KBM-7 (cell line): ENCODE measurements at places on chromosomes 7 and 10.

DNA sequence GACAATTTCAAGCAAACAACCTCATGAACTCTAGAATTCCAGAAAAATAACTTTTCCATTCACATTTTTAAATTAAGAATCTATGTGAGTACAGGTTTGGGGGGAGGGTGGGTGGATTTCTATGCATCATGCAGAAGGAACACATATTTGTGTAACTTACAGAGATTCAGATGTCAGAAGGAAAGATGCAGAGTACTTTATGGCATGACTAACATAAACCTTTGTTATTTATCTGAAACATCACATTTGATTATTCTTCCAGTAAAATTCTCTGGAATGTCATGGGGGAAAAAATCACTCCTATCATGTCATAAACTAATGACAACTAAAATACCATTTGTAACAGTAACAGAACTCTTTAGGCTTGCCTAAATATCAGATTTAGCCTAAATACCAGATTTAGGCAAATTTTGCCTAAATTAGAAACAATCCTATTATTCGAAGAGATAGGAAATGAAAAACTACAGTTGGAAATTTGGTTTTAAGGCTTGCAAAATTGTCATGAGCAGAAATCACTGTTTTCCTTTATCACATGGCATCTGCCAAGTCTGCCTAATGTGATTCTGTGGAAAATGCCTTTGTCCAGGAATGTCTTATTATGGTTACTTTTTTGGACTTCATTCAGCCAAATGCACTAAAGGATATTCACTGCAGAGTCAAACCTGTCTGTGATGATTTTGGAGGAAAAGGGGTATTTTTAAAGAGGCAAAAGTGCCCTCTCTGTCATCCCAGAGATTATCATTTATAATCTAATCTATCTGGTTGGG, 527.7 kb upstream of the CELF2 start:
- DNase-seq: no peak

GRCh38 chr7:99036546-99037111, 107.3 kb downstream of the SMURF1 start:
- peak; percentile 20 for DNase-seq

DNA sequence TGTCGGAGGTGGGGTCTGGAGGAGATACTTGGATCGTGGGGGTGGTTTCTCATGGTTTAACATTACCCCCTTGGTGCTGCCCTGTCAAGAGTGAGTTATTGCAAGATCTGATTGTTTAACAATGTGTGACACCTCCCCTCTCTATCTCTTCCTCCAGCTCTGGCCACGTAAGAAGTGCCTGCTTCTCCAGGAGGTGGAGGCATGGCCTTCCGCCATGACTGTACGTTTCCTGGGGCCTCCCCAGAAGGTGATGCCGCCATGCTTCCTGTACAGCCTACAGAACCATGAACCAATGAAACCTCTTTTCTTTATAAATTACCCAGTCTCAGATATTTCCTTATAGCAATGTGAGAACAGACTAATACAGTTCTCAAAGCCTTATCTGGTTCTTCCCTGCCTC, 547.0 kb downstream of the CALN1 start:
- DNase-seq: no peak

- no peak for DNase-seq
Observed at GRCh38 chr7:142348100-142348499, 90.2 kb upstream of the PRSS58 start.

DNA sequence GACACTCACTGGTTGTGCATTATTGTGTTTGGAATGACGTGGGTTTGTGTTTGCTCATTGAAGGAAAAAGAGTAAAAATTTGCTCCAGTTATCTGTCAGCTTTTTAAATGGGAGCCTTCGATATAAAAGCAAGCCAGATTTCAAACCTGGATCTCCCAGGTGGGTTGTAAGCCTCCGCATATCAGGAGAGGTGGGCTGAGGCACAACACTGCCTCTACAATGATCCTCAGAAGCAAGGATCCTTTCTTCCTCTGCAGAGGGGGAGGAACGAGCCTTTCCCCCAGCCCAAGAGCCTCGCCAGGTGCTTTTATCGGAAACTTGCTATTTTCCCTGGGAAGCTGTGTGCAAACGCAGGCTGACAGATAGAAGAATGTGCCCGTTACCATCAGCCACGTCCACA, 331.0 kb upstream of the MGMT start:
- DNase-seq: no peak

DNA sequence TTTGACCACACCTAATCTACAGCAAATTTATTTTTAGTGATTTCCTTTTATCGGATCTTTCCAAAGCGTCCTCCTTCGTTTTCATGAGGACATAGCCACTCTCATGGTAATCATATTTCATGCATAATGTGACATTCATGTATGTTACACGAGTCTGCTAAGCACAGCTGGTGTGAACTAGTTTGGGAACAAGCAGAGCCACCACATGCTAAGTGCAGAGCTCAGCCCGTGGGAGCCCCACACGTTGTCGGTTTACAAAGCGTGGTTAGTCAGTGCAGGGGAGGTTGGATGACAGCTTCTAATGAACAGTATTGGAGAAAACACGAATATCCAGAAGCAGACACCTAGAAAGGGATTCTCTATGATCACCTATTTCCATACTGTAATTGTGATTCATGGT, 78.4 kb upstream of the GJD4 start:
- no peak for DNase-seq

GRCh38 chr10:52814506-52814905, 41.9 kb upstream of the MBL2 start:
- peak; percentile 3 for DNase-seq

- DNase-seq: no peak
Observed at GRCh38 chr7:136074843-136075242, 97.7 kb upstream of the MTPN start.

- no peak for DNase-seq
Observed at GRCh38 chr10:33803248-33803647, 468.8 kb upstream of the NRP1 start.

DNA sequence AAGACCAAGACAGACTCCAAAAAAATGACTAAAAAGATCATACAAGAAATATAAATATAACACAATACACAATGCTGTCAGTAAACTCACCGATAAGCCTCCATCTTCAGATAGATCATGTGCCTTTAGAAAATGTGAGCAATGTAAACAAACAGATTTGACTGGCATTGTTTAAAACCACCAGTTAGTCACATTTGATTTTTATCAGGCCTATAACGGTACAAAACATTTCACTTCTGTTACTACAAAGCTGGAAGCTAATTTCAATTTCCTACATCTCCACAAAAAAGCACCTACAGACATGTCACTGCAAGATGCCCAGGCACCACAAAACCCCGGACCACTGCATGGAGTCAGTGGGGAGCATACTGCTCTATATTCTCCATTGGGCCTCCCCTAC, 18.9 kb downstream of the SGMS1 start:
- no peak for DNase-seq

GRCh38 chr7:70701991-70702390, 430.0 kb upstream of the GALNT17 start:
- no peak for DNase-seq

DNA sequence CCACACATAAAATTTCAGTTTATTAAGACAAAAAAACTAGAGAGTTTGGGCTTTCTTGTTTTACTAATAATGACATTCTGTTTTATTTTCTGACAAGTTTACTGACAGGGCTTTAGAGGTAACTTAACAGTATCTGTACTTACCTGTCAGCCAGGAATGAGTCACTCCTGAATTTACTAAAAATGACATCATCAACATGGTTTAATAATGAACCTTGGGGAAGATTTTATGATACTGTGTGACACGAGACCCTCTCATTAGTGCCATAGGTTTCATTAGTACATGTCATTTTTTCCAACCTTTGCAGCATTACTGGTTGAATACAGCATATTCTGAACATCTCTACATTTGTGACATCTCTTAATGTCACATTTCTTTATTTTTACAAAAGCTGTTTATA, 131.1 kb downstream of the KCND2 start:
- no peak for DNase-seq

DNA sequence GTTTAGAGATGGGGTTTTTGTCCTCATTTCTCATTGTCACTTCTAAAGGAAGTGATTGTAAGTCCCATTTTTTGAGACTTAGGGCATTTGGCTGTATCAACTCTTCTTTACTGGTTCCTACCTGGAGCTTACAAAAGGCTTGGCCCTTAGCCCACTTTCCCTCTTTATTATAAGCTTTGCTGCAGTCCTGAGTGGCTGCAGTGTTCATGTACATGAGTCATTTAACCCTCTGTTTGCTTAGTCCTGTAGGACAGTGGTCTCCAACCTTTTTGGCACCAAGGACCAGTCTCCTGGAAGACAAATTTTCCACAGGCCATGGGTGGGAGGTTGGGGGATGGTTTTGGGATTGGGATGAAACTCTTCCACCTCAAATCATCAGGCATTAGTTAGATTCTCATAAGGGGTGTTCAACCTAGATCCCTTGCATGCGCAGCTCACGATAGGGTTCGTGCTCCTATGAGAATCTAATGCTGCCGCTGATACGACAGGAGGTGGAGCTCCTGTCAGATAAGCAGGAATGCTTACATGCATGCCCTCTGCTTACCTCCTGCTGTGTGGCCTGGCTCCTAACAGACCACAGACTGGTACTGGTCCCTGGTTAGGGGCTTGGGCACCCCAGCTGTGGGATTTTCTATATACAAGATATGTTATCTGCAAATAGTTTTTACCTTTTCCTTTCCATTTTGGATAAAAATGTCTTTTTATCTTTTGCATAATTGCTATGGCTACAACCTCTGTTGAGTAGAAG, 99.7 kb downstream of the CCSER2 start:
- DNase-seq: no peak

- DNase-seq: no peak
Observed at GRCh38 chr7:38220452-38220851, 42.4 kb downstream of the STARD3NL start.

DNA sequence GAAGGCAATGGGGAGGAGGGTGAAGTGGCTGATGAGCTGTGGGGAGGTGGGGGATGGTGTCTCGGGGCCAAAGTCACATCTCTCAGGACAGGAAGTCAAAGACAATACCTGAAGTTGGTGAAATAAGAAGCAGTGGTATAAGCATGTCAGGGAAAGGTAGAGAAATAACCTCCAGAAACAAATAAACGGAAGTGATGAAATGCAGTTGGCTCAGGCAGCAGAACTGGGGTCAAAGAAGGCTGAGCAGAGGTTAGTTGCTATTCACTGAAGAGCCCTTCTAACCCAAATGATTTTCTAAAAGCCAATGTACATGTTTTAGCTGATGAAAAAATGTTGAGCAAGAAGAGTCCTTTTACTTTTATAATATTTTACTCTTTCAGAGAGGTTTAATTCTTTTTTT, 78.6 kb upstream of the ADRB1 start:
- DNase-seq: peak; percentile 43

GRCh38 chr7:27073076-27073475, 22.7 kb downstream of the HOXA1 start:
- peak; percentile 27 for DNase-seq
